ENCODE measurements at places on chromosomes 11 and 22.

- DNase-seq, result peak; percentile 31
Observed at GRCh38 chr11:36311926-36312595, 16.0 kb downstream of the PRR5L start.

- DNase-seq, result no peak
Observed at GRCh38 chr22:47422736-47423135, 660.3 kb downstream of the TBC1D22A start.

- DNase-seq, result peak; percentile 69
Observed at GRCh38 chr11:66685276-66686099, 7.8 kb upstream of the RBM4B start.

GRCh38 chr22:46563381-46564083 is 26.1 kb upstream of the CELSR1 start:
- DNase-seq, result peak; percentile 47

DNA sequence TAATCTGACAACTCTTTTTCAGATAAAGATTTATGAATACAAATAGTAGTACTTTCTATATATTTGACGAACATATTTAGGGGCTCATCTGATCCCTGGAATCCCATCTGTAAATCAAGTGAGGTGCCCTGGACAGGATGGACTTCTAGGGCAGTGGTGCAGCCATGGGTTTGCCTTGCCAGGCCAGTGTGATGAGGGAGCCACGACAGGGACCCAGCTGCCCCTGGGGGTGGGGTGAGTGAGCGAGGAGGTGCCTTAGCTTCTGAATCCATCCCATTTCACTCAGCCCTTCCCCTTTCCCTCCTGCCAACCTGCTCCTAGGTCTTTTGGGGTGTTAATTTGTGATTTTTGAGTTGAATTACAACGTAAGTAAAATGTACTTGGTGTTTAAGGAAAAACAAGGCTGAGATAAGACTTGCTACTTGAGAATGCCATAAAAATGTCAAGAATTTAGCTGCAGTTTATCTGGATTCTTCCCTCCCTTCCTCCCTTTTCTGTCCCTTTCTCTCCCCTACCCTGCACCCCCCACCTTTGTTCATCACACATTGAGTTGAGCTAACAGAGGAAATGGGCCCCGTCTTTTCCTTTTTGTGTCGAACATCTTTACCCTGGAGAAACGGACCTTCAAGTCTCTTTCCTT is 60.8 kb downstream of the PPFIBP2 start:
- DNase-seq, result no peak

DNA sequence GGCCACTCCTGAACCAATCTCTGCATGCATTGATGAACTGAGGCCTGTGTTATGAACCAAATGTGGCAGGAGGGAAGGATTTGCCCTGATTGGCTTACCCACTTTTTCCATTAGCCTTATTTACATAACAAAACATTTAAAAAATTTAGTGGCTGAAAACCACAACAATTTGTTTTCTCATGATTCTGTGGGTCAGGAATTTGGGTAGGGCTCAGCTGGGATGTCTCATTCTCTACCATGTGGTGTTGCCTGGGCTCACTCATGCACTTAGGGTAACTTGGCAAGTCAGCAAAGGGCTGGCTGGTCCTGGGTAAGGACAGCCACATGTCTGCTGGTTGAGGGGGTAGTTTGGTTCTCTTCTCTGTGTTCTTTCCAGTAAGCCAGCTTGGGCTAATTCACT is 35.1 kb upstream of the CYP2R1 start:
- DNase-seq, result no peak

- no peak for DNase-seq
Observed at GRCh38 chr11:33419924-33420323, 162.7 kb downstream of the HIPK3 start.

- no peak for DNase-seq
Observed at GRCh38 chr11:37598381-37598780, 1000.3 kb upstream of the RAG2 start.

DNA sequence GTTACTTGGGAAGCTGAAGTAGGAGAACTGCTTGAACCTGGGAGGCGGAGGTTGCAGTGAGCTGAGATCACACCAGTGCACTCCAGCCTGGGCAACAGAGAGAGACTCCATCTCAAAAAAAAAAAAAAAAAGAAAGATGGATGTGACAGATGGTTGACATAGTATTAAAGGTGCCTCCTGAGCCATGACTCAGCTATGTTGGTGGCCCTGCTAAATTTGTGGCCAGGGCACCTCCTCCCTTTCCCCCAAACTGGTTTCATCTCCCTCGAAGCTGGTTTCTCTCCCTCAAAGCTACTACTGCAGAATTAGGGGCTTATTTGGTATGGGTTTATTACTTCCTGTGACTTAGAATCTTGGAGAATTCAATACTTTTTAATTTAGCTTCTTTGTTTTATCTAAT is 31.5 kb downstream of the SDHD start:
- no peak for DNase-seq

- peak; percentile 64 for DNase-seq
Observed at GRCh38 chr11:75200051-75200450, 40.5 kb upstream of the TPBGL start.

DNA sequence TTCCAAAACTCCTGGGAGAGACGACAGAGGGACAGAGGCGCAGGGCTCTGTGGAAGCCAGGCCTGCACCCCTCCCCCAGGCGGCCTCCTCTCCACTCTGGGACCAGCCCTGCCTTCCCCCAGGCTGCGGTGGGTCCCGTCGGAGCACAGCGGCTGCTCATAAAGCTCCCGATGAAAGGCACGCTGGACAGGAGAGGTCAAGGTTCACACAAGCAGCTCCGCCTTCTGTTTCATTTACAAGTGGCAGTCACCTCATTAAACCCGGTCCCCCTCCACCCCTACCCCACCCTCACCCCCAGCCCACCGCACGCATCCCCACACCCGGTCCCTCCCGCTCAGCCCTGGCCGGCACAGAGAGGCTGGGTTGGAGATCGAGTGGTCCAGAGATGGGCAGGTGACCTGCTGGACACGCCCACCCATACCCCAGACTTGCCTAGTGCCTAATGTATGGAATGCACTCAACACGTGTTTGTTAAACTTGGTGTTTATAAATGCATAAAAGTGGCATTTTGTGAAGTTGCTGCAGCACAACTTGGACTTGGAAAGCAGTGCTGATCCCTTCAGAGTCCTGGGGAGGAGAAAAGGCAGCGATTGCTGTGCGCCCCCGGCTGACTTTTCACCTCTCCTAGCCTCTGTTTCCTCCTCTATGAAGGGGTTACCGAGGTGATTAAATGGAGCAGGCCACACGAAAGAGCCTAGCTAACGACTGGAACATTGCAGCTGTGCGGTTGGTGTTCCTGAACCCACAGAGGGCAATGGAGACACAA is 26.0 kb downstream of the RPUSD4 start:
- DNase-seq, result no peak

GRCh38 chr11:92236856-92237255 is 12.2 kb downstream of the FAT3 start:
- DNase-seq, result no peak

DNA sequence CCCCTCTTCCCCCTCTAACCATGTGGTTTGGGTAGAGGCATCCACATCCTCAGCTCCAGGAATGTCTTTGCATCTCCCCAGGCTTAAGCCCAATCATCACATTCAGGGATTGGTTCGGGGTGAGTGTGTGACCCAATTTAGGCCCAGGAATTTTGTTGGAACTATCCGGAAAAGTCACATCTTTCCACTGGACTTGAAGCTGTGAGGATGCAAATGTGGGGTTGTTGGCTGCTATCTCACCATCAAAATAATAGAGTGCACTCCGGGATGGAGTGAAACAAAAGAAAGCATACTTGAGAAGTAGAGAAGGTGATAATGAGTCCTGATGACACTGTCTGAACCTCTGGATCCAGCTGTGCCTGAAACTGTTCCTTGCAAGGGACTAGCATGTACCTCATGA is 33.8 kb upstream of the OLFML1 start:
- DNase-seq, result no peak

DNA sequence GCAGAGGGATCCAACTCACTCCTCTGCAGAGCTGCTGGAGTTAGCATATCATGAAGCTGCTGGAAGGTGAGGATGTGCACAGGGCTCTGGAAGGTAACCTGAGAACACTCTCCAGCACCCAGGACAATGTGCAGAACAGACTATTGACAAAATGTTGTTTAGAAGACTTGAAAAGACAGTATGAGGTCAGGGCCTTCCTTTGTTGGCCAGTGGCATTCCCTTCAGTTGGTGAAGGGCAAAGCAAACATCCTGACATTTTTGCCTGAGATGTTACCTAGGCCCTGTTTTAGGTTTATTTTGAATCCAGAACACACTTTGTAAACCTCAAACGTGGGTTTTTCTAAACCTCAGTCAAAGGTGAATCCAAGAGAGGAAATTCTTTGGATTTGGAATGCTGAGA is 67.8 kb downstream of the DEPDC5 start:
- peak; percentile 1 for DNase-seq

DNA sequence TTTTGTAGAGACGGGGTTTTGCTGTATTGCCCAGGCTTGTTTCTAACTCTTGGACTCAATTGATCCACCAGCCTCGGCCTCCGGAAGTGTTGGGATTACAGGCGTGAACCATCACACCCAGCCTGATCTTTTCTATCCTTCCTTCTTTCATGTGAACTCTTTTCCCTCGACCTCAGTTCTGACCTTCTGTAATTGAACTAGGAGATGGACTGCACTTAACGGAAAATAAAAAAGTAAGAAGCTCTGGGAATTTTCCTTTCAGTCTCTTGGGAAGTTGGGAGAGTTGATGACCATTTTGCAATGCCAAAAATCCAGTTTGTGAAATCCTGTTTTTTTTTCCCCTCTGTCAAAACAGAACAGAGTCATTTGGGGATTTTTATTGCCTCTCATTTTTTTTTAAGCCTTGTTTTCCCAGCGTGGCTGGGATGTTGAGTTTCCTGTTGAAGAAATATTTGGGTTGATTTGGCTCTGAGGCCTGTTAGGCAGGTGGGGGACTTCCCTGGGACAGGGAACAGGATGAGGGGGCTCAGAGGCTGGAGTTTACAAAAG is 26.9 kb upstream of the CYB5R3 start:
- DNase-seq, result no peak

- no peak for DNase-seq
Observed at GRCh38 chr11:114290503-114291235, 5.5 kb upstream of the NNMT start.

DNA sequence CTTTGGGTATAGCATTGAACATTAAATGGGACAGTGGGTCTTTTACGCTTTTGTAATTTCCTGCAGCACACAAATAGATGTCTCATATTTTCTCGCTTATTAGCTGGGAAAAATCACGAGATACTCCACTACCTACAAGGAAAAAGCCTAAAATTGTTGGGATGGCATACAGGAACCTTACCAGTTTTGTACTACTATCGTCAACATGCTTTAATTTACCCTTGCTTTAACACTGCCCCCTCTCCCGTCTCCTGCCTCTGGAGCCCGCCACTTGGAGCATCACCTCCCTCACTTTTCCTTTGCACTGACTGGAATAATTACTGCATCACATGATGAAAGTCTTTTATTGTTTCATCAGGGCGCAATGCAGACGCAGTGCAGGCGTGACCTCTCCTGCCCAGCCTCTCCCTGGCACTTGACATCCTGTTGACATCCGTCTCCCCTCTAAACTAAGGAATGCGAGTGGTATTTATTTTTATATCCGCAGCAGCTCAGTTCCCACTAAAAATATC is 1.0 kb upstream of the FNBP4 start:
- DNase-seq, result peak; percentile 89

DNA sequence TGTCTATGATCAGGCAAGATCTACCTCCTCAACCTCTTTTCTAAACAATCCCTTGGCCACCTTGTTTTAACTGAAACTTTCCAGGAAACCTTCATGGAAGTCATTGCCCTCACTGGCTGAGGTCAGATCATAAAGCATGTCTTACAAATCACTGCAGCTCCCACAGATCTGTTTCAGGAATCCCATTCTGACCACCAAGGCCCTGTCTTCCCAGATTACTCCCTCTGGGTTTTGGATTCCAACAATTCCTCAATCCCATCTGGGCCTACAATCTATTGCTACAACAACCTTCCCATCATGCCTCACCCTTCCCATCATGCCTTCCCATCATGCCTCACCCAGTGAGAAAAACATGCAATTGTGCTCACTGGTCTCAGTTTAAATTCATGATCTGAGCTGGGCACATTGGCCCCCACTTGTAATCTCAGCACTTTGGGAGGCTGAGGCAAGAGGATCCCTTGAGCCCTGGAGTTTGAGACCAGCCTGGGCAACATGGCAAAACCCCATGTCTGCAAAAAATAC is 15.9 kb downstream of the ADAMTS15 start:
- no peak for DNase-seq

GRCh38 chr11:62337303-62338181 is at the start of gene ASRGL1:
ASRGL1 (plus strand) TSS chr11:62337448; CDS start chr11:62337978, 530 bp downstream.
- DNase-seq, result peak; percentile 84

DNA sequence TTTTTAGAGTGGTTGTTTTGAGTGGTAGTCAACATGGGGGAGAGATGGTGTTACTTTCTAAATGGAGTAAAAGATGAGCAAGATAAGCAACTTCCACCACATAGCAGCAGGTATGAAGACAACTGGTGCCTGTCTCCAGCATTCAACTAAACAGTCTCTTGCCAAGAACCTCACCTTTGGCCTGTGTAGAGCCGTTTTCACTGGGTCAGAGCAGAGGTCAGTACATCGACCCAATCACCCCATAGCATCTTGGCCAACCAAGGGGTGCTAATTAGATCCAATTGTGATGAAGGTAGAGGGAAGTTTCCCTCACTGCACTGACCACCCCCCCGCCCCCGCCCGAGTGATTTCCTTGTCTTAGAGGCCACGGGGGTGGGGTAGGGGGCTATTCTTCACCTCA is 188.2 kb downstream of the BLID start:
- no peak for DNase-seq

GRCh38 chr22:43740587-43741270 is 71.4 kb downstream of the EFCAB6 start:
- no peak for DNase-seq

DNA sequence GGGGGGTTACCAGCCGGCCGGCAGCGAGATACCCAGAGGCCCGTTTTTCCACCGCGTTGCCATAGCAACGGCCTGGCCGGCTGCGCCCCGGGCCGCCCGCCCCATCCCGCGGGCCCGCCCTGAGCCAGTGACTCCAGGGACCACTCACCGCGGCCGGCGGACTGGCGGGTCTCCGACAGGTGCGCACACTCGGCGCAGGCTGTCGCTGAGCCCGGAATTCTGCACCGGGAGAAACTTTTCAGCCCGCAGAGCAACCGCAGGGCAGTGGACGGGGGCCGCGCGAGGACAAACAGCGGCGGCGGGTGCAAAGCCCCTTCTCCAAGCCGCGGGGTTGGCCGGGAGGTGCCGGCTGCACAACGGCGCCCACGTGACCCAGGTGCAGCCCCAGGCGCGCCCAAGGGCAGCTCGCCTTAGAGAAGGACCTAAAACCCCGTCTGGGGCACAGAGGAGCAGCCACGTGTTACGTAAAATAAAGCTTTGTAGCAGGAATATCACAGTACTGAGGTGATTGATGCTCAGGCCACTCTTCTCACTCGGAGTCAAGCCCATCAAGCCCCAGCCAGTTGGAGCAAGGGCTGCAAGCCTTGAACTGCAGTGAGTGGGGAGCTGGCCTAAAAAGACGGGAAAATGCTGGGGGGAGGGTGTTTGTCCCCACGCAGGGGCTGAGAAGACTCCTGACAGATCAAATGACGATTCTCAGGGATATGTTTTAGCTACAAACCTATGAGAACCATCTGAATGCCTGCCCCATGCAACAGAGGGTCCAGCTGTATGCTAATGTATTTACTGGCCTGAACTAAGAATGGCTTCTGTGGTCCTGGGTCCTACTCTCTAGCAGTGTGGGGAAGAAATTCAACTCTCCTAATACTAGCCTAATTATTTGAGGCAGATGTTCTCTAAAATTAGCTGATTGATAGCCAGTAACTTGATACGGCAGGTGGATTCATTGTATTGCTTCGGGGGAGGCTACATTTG is at the start of gene STK33:
STK33 (minus strand) TSS at position 294 of the 975 bp plus-strand sequence. CDS start 119,323 bp downstream, outside the sequence.
- DNase-seq, result peak; percentile 50

GRCh38 chr11:113372309-113372708 is 15.3 kb upstream of the ANKK1 start:
- DNase-seq, result no peak

GRCh38 chr11:60831501-60832079 is 10.3 kb upstream of the CCDC86 start:
- no peak for DNase-seq
